ENCODE measurements at places on chromosomes 1 and 21.

DNA sequence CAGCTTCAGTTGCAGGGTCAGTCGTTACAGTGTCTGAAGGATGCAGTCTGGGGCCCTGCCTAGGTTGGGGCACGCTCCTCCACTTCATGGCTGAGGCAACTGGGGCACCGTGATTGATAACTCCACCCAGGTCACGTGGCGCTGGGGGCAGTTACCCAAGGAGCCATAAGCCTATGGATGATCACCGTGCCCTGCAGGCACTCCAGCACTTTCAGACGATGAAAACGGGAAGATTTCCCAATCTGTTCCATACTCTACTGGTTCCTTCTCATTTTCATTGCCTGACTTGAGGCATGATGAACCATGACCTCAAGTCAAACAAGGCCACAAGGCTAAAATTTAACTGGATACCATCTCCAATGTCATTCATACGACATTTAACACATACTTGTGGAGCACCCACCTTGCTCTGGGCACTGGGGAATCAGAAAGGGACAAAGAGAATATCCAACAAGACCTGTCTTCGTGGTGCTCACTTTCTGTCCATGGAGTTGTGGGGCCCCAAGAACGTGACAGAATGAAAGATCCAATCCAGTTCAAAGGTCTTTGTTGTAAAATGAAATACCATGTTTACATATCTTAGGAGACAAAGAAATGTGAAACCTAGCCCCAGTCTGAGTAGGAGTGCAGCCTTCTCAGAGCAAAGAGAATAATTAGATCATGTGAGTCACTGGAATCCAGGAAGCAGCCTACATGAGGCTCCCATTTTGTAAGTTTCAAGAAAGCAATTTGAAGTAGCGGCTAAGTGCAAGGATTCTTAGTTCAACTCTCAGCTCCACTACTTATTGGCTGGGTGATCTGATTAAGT is 39.4 kb upstream of the SPOCD1 start:
- no peak for DNase-seq

DNA sequence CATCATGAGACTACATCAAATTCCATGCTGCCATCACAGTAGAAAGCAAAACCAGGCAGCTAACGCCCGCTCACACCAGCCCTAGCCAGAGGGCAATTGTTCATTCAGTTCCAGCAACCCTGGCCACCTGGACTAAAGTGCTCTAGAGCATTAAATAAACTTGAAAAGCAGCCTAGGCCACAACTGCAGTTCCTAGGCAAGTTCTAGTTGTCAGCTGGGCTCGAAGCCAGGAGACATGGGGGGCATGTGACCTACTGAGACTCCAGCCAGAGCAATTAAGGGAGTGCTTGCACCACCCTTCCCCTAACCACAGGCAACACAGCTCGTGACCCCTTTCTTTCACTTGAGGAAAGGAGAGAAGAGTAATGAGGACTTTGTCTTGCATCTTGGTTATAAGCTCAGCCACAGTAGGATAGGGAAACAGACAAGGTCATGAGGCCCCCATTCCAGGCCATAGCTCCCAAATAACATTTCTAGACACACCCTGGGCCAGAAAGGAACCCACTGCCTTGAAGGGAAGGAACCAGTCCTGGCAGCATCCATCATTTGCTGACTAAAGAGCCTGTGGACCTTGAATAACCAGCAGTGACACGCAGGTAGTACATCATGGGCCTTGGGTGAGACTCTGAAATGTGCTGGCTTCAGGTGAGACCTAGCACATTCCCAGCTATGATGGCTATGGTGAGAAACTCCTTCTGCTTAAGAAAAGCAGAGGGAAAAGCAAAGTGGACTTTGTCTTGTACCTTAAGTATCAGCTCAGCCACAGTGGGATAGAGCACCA is 77.0 kb downstream of the ZZZ3 start:
- DNase-seq, result no peak

GRCh38 chr1:204340081-204340889 is 19.4 kb downstream of the PLEKHA6 start:
- no peak for DNase-seq

DNA sequence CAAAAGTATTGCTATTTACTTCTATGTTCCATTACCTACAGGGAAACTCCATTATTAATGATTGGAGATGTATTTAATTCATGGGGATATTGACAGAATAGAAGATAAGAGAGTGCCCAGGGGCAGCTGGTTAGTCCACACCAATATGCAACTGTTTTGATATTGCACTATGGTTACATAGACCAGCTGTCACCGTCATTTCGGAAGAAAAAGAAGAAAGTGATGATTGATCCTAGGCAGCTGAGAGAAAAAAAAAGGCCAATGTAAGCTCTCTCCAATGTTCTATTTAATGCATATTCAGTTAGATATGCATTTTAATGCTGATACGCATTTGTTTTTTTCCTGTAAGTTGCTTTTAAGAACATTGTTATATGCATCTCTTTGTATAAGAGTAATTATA is 1367.2 kb downstream of the KCNT2 start:
- DNase-seq, result no peak

GRCh38 chr1:81617308-81617967 is 183.3 kb upstream of the ADGRL2 start:
- DNase-seq, result no peak

DNA sequence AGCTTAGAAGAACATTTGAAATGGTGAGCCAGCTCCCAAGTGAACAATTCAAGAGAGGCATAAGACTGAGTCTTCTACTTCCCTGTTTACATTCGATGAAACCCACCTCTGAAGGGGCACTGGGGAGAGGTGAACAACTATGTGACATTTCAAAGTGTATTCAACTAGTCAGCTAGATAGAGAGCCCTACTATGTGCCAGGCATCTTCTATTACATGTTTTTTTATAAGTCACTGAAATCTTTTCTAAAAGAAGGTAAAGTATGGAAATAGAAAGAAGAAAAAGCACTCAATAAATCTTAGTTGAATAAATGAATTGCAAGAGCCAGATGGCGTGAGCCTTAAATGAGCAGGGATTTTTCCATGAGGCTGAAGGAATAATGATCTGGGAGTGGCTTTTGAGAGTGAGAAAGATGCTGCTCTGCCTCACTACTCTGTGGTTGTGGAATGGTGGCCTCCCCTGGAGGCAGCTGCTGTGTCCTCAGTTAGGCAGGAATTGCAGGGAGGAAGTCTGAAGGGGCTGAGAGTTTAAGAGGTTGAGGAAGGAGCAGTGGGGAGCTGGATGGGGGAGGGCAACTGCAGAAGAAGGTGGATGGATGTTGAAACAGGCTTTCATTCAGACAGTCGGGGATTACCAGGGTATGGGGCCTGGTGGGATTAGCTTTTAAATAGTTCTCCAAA is 10.4 kb upstream of the PTPRF start:
- DNase-seq, result no peak

DNA sequence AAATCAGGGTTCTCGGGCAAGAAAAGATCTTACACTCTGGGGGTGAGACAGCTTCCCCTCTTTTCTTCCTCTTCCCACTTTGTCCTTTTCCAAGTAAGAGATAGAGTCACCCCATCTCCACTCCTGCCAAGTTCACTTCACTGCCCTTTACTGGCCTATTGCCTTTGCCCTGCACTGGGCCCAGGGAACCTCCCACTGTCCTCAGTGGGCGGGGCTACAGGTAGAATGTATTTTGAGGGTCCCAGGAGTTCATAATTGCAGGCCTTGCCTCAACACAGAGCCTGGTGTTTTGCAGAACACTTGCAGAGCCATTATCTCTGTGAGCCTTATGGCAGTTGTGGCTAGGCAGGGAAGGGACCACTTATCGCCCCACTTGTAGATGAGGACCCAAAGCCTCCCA is 3.3 kb downstream of the AMPD2 start:
- DNase-seq, result no peak

GRCh38 chr1:2433936-2434655 is 21.7 kb upstream of the PEX10 start:
- no peak for DNase-seq

DNA sequence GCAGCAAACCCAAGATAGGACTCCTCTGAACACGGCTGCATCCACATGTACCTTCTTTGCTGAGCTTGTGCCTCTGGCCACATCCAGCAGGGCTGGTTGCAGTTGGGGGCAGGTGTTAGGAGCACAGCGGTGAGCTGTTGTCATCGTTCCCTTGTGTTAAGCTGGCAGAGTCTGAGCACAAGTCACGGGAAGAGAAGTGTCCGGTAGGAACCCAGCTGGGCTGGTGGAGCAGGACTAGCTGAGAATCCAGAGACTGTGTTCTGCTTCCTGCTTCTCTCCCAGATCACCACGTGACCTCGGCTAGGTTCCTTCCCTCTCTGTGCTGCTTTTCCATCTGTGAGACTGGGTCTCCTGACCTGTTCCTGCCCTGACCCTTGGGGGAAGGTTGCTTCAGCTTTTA is 105.1 kb downstream of the PCBP3 start:
- no peak for DNase-seq

DNA sequence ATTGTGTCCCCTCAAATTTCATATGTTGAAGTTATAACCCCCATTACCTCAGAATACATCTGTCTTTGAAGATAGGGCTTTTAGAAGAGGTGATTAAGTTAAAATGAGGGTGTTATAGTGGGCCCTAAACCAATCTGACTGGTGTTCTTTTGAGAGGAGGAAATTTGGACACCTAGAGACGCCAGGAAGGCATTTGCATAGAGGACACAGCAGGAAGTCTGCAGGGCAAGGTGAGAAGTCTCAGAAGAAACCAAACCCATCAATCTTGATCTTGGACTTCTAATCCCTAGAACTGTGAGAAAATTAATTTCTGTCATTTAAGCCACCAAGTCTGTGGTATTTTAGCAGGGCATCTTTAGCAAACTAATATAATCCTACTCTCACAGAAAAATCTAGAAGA is 13.0 kb downstream of the GOLPH3L start:
- DNase-seq, result peak; percentile 32

Measured in CD4-positive, alpha-beta T cell treated with Interleukin-17A for 1 hour (primary cell).